ENCODE measurements at places on chromosomes 5 and 9.

DNA sequence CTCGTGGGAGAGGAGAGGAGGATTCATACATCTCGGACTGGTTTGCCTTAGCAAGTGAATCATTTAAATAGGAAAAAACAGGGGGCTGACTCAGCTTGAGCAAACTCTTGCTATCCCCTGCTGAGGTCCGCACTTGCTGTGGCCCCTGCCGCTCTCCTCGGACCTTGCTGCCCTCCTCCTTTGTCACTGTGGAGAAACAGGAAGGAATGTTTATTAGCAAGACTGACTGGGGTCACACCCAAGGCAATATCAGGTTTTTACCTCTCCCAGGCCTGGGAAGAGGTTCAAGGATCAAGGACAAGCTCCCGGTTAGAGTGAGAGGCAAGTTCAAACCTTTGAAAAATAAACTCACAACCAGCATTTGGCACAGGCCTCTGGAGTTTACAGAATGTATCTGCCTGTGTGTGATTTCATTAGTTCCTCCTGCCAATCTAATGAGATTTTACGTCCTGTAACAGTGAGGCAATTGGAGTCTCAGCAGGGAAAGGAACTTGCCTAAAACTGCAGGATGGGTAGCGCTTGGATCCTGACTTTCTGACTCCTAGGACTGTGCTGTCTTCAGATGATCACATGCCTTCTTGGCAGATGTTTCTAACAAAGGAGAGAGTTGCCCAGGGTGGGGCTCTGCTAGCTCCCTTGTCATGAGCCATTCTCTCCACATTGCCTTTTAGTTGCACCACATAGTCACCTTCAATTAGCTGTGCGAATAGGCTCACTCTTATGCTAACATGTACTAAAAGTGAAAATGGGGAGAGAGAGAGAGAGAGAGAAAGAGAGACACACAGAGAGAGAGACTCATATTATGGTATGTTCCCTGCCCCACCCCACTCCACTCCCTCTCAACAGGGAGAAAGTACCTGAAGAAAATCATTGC is 108.6 kb upstream of the CDKN2B start:
- peak; percentile 51 for DNase-seq

- no peak for DNase-seq
These were observed 482 bp upstream of the TDRD7 start for GRCh38 chr9:97411440-97411788.

- DNase-seq: no peak
These were observed 1.4 kb upstream of the SNAPC4 start for GRCh38 chr9:136401173-136401922.

GRCh38 chr9:23215688-23216087 is 610.4 kb downstream of the ELAVL2 start:
- DNase-seq: no peak

DNA sequence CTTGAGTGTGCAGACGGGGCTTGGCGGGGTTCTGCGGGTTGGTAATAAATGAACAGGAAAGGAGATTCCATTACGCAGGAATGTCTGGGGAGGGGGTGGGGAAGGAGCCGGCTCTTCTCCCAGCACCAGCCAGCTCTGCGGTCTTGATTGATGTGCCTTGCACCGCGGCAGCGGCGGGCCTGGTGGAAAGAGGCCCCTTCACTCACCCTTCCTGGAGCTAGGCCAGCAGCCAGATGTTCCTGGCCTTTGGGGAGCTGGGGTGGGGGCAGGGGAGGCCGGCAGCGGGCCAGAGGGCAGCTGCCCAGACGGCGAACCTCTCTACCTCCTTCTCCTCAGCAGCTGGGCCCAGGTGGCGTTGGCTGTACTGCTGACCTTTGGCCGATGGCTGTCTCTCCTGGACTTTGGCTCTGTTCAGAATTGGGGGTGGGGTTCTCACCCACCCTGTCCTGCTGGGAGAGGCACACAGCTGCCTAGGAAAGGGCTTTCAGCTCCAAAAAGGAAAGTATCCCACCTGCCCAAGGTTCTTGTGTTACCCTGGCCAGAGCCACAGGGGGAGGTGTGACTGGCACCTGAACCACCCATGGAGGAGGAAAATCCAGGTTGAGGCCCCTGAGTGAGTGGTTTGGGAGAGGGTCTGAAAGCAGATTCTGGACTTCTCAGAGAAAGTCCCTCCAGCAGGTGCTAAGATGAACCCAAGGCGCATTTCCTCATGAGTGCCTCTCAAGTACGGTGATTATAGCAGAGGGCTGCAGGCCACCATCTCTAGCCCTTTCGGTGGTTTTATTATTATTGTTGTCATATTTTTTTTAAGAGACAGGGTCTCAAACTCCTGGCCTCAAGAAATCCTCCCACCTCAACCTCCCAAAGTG is 58.0 kb upstream of the SYNPO start:
- DNase-seq: peak; percentile 94

DNA sequence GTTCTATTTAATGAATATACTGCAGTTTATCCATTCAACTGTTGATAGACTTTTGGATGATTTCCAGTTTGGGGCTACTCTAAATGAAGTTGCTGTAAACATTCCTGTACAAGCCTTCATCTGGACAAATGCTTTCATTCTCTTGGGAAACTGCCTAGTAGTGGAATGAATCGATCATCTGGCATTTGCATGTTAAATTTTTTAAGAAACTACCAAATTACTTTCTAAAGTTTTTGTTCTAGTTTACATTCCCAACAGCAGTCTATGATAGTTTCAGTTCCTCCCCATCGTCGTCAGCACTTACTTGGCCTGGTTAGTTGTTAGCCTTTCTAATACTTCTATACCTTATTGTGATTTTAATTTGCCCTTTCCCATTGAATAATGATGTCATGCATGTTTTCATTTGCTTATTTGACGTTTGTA is 306.3 kb downstream of the FER start:
- peak; percentile 91 for DNase-seq

DNA sequence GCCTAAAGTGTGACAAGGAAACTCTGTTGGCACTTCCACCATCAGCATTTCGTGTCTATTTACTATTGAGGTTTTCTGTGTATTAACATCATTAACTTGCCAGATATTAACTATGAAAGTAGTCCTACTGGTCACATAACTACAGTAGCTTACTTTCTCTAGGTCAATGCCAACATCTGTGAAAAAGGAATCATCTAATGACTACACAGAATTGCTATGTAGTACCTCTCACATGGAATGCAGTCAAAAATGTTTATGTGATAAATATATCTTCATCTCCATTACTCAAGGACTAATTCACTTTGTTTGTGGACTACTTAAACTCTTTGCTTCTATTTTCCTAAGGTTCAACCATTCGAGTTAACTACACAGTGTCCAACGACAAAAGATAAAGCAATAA is 2.1 kb downstream of the SCAI start:
- peak; percentile 62 for DNase-seq

GRCh38 chr9:80197661-80198060 is 625.9 kb downstream of the TLE4 start:
- peak; percentile 74 for DNase-seq

DNA sequence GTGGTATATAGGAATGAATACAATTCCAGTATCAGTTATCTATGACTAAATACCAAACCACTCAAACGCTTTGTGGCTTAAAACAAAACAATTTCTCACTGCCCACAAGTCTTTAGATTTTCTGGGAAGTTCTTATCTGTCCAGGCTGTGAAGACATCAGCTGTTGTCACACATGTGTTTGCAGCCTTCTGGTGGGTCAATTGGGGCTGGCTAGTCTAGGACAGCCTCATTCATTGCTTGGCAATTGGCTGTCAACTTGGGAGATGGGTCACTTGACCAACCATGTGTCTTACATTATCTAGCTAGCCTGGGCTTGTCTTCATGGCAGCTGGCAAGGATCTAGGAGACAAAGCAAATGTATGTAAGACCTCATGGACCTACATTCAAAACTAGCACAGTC is 53.8 kb upstream of the PAPPA start:
- peak; percentile 51 for DNase-seq

DNA sequence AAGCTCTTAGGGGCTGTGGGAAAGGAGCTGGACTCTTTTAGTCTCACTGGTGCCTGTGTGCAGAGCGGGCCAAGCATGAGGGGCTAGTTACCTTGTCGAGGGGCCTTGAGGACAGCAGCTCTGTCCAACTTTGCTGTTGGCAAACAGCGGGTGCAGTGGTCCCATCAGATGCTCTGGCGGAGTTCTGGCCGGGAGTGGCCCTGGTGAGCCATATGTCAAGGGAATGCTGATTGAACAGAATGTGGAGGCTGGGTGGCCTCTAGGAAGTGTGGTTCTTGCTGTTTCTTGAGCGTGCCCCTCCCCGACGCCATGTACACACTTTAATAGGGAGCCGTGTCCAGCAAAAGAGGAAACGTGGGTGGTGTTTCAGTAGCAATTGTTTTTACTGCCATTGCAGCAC is 3.6 kb upstream of the ADAMTS2 start:
- no peak for DNase-seq

GRCh38 chr9:114131808-114132549 is 23.4 kb upstream of the COL27A1 start:
- DNase-seq: no peak

DNA sequence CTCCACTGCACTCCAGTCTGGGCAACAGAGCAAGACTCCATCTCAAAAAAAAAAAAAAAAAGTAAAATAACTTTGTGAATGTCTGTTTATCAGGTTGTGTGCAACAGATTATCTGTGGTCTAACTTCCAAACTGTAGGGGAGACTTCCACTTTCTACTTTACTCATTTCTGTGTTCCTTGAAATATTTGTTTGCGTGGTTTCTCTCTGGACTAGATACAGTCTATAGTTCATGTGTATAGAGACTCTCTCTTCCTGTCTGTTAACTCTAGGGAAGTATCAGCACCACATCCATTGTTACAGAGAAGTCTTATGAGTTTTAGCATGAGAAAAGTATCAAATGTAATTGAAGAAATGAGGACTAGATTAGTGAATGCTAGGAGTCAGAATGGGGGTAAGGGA is 168.3 kb downstream of the LPAR1 start:
- DNase-seq: no peak

DNA sequence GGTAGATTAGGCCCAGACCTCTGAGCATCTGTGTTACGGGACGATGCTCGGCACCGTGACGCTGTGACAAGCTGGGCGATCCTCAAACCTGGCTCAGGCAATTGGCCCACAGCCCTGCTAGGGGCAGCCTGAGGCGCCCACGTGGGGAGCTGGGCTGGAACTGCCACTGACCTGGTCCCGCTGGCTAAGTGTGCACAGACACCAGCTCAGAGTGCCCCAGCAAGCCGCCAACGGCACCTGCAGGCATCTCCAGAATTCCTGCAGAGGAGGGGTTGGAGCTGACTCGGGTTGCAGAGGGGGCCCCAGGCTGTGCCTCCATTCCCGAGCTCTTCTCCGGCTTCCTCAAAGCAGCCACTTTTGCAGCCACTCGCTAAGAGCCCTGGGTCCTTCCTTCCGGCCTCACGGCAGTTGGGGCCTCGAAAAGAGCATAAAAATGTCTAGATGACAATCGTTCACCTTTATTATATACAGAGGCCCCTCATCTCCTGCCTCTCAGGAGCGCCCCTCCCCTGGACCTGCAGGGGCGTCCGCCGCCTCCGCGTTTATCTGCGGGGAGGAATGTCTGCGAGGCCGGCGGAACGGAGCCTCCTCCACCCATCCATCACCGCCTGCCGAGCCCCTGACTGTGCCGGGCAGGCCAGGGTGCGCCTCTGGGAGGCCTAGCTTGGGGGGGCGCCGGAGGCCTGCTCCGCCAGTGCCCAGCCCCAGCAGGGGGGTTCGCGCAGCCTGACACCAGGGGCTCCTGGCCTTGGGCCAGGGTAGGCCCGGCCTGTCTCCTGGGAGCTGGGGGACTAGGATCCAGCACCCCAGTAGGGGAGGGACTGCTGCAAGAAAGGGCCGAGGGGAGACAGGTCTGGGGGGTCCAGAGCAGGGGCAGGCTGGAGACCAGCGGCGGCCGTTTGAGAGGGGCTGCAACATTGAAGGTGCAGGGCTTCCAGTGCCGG is 144.9 kb downstream of the BARX1 start:
- no peak for DNase-seq

- peak; percentile 49 for DNase-seq
These were observed 380.2 kb upstream of the ZNF462 start for GRCh38 chr9:106482733-106483132.

GRCh38 chr5:155676967-155677366 is 650.0 kb upstream of the SGCD start:
- no peak for DNase-seq

GRCh38 chr9:77177894-77178794 is 810 bp downstream of the VPS13A start:
- peak; percentile 31 for DNase-seq

GRCh38 chr9:135926402-135927194 is 19.3 kb upstream of the CAMSAP1 start:
- no peak for DNase-seq

DNA sequence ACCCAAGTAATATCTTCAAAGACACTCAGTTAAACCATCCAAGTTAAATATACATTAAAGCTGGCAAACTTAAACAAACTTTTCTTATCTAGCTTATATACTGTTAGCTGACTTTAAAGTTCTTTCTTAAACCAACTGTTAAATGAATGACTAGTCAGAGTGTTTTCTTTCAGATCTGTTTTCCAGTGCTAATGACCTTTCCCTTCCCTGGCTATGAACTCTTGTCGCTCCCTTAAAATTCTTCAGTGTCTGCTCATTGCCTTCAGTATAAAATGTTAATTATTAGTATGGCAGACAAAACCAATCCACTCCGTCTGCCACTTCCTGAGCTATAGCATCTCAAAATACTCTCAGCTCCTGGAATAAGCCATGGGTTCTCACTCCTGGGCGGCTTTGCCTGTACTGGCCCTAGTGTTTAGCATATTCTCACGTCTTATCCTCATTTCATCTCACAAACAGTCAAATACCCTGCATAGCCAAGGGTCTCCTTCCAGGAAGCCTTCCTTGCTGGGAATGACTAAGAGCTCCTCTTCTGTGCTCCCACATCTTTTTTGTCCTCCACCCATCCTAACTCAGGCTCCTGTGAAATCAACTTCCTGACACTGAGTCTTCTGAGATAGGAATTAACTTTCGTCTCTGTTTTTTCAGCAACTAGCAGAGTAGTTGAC is 87.7 kb downstream of the VCAN start:
- no peak for DNase-seq

- DNase-seq: peak; percentile 82
These were observed 19.4 kb downstream of the LHX2 start for GRCh38 chr9:124030969-124031451.

DNA sequence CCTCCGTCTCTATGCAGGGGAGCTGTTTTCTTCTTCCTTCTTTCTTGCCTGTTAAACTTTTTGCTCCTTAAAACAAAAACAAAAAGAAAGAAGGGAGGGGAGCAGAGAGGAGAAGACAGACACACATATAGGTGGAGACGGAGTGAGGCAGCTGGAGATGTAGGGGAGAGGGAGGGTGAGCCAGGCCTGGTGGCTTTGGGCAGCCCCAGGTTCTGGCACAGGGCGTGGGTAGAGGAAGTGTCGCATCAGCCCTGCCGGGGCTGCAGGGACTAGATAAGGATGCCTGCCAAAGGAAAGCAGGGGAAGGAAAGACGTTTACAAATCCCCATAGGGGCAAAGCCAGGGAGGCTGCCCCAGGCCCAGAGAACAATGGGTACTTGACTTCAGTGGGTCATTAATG is 38.7 kb upstream of the PTGS1 start:
- no peak for DNase-seq

- peak; percentile 89 for DNase-seq
These were observed 6.2 kb upstream of the DNAJC18 start for GRCh38 chr5:139445325-139446170.

- DNase-seq: peak; percentile 30
These were observed 39.2 kb upstream of the NEK6 start for GRCh38 chr9:124218438-124218982.

GRCh38 chr9:5938449-5938848 is 47.8 kb downstream of the MLANA start:
- DNase-seq: no peak

- DNase-seq: no peak
These were observed 227.3 kb downstream of the NMUR2 start for GRCh38 chr5:152177626-152178349.

Data from fibroblast of skin of abdomen (primary cell).